Subcutaneous adipose tissue (tissue), 4 donors: ENCODE measurements at places on chromosomes 6 and 20. TPM values are rescaled to one million over a fixed set of nuclear protein-coding genes. Genes with fewer than 3 reads are reported as not detected.

The FOXQ1 gene
- total RNA-seq = not detected

The UBE3D gene
- total RNA-seq = 11.7 TPM

The ZNF76 gene
- 33.0 TPM for total RNA-seq

The FRS3 gene
- total RNA-seq = 2.1 TPM

The GNAS-AS1 gene
- not detected for total RNA-seq

The SLC17A9 gene
- 6.8 TPM for total RNA-seq

The XKR7 gene
- not detected for total RNA-seq

The TBX18 gene
- total RNA-seq = 28.2 TPM

The NKX2-2 gene
- total RNA-seq = not detected

The SMPDL3A gene
- 7.2 TPM for total RNA-seq

The TRAPPC3L gene
- not detected for total RNA-seq

The GLP1R gene
- not detected for total RNA-seq

The PDE7B gene
- total RNA-seq = 12.6 TPM

The PRDM13 gene
- total RNA-seq = not detected

The LRRC1 gene
- 28.3 TPM for total RNA-seq

The NOTCH4 gene
- 212 TPM for total RNA-seq

The STMND1 gene
- total RNA-seq = not detected

The LGSN gene
- total RNA-seq = not detected

The IL17F gene
- not detected for total RNA-seq

The NHSL1 gene
- total RNA-seq = 21.9 TPM

The ZNF133 gene
- total RNA-seq = 18.9 TPM

The FUT9 gene
- not detected for total RNA-seq

The CGAS gene
- total RNA-seq = 6.1 TPM

The ZFP57 gene
- 1.0 TPM for total RNA-seq

The PRKN gene
- 11.6 TPM for total RNA-seq

The IL20RA gene
- 0.88 TPM for total RNA-seq

The OTOR gene
- total RNA-seq = not detected

The C6orf58 gene
- total RNA-seq = not detected

The LINC00237 gene
- total RNA-seq = not detected

The MOG gene
- total RNA-seq = not detected

The C6orf52 gene
- 1.3 TPM for total RNA-seq

The TCP11 gene
- not detected for total RNA-seq

The PKIB gene
- 3.3 TPM for total RNA-seq

The WFDC5 gene
- not detected for total RNA-seq

The IMPG1 gene
- total RNA-seq = not detected

The KIF25 gene
- 0.65 TPM for total RNA-seq

The AIF1 gene
- total RNA-seq = 102 TPM

The B3GALT4 gene
- 19.6 TPM for total RNA-seq

The MUC21 gene
- total RNA-seq = not detected

The LIME1 gene
- total RNA-seq = 4.2 TPM

The UBE2C gene
- total RNA-seq = 1.8 TPM

The FAM83B gene
- not detected for total RNA-seq

The RNF217 gene
- 69.5 TPM for total RNA-seq

The PPP1R16B gene
- total RNA-seq = 3.5 TPM

The IRF4 gene
- 11.9 TPM for total RNA-seq

The PPP1R14C gene
- not detected for total RNA-seq

The NKX2-4 gene
- total RNA-seq = not detected

The SLC44A4 gene
- total RNA-seq = not detected

The PGM3 gene
- 24.1 TPM for total RNA-seq

The HLA-DOA gene
- 10.9 TPM for total RNA-seq

The LTB gene
- 0.85 TPM for total RNA-seq

The DDRGK1 gene
- total RNA-seq = 73.3 TPM

The SCUBE3 gene
- total RNA-seq = 0.19 TPM

The CLIC5 gene
- total RNA-seq = 2.0 TPM

The SLC13A3 gene
- 4.3 TPM for total RNA-seq

The KCNK16 gene
- not detected for total RNA-seq
